ENCODE measurements at places on chromosomes 13 and 19.

GRCh38 chr13:83919775-83920174, 37.5 kb upstream of the SLITRK1 start:
- no peak for DNase-seq

- DNase-seq: peak; percentile 71
Measured at GRCh38 chr13:21615427-21615826, 11.5 kb upstream of the MICU2 start.

- DNase-seq: peak; percentile 47
Measured at GRCh38 chr13:99501848-99502301, 603 bp downstream of the TM9SF2 start.

DNA sequence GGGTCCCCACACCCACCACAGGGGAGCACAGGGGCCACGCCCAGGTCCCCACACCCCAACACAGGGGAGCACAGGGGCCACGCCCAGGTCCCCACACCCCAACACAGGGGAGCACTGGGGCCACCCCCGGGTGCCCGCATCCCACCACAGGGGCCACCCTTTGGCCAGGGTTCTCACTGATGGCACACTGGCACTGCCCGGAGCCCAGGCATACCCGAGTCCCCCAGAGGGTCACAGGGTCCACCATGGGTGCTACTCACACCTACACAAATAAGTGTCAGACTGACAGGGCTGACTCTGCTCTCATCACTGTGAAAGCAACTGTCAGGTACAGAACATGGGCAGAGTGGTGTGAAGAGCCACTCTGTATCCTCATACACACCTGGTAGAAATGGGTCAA, 98.8 kb downstream of the TUBGCP3 start:
- DNase-seq: no peak

DNA sequence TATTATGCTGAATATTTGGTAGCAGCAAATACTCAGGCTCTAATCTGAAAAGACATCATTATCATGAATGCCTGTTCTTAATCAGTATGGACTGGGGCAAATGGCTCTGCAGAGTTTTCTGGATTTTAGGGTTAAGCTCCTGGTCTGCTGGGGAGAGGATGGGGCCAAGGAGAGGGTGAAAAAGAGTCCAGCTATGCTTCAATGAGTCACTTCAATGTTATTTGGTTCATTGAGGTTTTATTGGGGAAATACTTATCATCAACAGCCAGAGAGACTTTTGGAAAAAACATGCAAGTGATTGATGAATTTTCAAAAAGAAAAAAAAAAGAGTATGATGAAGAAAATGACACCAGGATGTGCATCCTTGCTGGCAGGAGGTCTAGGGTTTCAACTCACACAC, 278.3 kb downstream of the UQCRFS1 start:
- no peak for DNase-seq

GRCh38 chr19:29676586-29676985, 11.3 kb downstream of the PLEKHF1 start:
- DNase-seq: no peak

GRCh38 chr13:36190771-36191170, 23.6 kb downstream of the SOHLH2 start:
- no peak for DNase-seq

DNA sequence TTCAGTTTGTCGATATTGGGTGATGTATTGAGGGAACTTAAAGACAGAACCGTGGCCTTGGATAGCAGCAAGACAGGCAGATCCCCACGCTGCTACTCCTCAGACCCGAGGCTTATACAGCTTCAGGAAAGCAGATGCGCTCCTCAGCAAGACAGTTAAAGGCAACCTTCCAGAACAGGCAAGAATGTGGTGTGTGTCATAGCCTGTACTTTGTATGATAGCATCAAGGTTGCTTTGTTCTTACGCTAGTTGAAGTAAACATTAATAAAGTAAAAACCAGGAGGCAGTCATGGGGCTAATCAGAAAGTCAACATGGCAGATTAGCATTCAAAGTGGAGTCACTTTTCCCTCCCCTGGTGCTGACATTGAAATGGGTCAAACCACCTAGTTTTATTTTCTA, 473.2 kb downstream of the DCT start:
- DNase-seq: no peak

DNA sequence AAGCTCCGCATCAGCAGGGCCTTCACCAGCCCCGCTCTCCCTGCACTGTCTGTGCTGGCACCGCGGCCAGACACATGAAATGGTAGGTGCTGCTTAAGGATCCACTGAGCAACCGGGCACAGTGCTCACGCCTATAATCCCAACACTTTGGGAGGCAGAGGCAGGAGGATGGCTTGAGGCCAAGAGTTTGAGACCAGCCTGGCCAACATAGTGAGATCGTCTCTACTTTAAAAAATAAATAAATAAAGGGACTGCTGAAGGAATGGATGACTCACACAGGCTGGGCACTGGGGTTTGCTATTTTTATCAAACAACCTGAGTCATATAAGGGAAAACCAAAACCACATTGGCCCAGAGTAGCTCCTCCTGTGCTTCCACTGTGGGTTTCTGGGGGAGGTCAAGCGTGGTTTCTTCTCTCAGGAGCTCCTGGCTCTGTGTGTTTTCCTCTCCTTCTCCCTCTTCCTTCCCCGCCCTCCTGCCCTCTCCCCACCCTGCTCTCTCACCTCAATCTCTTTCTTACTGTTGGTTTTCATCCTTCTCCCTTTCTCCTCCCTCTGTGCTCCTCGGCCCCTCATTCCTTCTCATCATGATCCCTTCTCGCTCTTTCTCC, 21.3 kb downstream of the VRK3 start:
- DNase-seq: peak; percentile 78

DNA sequence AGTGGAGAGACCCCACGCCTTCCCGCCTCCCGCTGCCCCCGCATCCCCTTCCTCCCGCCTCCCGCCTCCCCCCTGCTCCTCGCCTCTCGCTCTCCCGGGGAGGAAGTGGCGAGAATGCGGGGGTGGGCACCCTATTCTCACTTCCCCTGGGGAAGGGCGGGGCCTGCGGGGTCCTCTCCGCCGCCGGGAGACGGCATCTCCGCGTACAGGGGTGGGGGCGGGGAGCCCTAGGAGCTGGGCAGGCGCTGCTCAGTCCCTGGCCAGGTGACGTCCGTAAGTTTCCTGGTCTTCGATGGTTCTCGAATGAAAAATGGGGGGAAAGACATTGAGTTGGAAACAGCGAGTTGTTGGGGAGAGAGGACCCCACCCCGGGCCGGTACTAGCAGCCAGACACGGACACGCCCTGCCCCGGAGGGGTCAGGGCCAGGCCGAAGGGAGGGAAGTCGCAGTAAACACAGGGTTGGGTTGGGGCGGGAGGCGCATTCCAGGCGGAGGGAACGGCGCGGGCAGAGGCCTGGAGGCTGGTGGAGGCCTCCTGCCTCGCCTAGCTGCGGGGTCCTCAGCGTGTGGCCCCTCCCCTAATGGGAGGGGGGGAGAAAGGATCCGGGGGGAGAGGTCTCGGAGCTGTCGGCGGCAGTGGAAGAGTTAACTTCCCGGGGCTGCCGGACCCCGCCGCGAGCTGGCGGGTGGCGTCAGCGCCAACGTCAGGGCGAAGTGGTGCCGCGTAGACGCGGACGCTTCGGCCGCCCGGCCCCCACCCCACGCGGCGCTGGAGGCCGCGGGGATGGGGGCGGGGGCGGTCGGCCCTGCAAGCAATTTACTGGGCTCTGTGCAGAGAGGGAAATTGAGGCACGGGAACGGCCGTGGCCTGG, 10.4 kb upstream of the JUND start:
- peak; percentile 89 for DNase-seq

DNA sequence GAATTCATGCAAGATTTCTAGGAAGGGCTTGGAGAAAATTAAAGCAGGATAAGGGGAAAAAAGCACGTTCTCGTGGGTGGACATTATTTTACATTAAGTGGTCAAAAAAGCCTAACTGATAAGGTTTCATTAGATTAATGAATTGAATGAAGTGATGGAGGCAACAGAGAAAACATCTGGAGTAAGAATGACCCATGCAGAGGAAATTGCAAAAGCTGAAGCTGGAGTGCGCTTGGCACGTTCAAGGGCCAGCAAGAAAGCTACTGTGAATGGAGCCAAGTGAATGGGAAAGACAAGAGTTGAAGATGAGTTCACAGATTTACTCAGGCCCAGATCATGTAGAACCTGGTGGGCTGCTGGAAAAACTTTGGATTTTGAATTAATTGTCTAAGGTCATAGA, 777.9 kb downstream of the DACH1 start:
- no peak for DNase-seq

DNA sequence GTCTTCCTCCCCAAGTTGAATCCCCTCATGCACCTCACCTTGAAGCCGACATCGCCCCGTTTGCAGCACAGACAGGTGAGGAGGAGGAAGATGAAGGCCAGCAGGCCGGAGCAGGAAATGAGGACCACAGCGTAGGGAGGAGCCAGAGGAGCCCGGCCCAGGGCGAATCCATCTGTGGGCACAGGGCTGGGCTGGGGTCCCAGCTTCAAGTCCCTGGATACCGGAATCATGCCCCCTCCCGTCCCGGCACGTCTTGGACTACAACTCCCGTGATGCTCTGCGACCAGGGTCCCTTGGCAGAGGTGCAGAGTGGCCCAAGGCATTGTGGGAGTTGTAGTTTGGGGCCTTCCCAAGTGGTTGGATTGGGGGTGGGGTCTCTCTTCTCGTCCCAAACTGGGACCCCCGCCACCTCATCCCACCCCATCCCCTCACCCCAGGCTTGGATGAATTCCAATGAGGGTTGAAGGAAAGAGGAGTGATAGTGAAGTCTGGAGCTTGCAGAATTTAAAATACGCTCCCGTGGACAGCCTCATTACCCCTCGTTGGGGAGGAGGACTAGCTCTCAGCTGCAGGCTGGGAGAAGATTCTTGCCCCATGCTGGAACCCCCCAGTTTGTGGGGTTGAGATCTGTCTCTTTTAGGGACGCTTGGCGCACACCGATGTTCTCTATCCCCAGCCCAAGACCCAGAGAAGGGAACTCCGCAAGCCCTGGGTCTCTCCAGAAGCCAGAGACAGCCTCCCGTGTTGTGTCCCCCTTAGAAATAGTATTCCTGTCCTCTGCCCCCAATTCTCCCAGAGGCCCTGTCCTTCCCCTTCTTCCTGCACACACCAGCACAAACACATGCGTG, 990 bp downstream of the LMTK3 start:
- DNase-seq: peak; percentile 80

DNA sequence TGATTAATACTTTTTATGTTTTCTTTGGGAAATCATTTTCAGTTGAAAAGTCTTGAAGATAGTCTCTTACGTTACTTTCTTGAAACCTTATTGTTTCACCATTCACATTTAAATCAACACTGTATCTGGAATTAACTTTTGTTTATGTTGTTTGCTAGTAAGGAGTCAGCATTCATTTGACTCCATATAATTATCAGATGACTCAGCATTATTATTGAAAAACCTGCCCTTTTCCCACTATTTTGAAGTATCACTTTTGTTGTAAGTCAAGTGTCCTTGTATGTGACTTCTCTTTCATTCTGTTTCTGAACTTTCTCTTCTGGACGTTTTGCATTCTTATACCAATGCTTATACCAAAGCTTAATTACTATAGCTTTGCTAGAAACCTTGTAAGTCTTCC, 186.1 kb upstream of the KLF12 start:
- DNase-seq: no peak

DNA sequence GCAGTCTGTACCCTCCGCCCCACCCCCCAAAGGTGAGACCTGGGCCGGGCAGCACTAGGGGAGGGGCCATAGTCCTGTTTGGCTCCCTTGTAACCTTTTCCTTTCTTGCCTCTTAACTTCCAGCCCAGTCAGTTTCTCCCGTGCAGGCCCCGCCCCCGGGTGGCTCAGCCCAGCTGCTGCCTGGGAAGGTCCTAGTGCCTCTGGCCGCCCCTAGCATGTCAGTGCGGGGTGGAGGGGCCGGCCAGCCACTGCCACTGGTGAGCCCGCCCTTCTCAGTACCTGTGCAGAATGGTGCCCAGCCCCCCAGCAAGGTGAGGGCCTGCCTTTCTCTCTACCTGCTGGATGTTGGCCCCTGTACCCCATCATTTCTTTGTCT, 10.5 kb upstream of the PRR19 start:
- no peak for DNase-seq

- no peak for DNase-seq
Measured at GRCh38 chr13:80173224-80173623, 167.7 kb downstream of the SPRY2 start.

GRCh38 chr13:106609116-106609515, 41.2 kb upstream of the ARGLU1 start:
- no peak for DNase-seq

- no peak for DNase-seq
Measured at GRCh38 chr13:77489566-77490337, 45.8 kb upstream of the SCEL start.

GRCh38 chr13:75910591-75910990, 274.5 kb downstream of the LMO7 start:
- DNase-seq: no peak

DNA sequence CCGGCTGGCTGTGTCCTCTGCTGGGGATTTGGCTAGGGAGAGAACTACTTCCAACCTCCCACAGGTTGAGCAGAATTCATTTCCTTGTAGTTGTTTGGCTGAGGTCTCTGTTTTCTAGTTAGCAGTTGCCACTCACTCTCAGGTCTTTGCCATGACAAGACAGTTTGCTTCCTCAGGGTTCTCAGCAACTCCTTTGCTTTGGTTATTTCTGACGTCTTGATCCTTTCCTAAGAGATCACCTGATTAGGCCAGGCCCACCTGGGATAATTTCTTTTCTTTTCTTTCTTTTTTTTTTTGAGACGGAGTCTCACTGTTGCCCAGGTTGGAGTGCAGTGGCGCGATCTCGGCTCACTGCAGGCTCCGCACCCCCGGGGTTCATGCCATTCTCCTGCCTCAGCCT, 9.4 kb upstream of the CACNG8 start:
- DNase-seq: no peak

GRCh38 chr19:6730153-6730804, 7.1 kb downstream of the GPR108 start:
- DNase-seq: peak; percentile 96

- DNase-seq: peak; percentile 57
Measured at GRCh38 chr19:18895038-18895823, 727 bp downstream of the CERS1 start.

DNA sequence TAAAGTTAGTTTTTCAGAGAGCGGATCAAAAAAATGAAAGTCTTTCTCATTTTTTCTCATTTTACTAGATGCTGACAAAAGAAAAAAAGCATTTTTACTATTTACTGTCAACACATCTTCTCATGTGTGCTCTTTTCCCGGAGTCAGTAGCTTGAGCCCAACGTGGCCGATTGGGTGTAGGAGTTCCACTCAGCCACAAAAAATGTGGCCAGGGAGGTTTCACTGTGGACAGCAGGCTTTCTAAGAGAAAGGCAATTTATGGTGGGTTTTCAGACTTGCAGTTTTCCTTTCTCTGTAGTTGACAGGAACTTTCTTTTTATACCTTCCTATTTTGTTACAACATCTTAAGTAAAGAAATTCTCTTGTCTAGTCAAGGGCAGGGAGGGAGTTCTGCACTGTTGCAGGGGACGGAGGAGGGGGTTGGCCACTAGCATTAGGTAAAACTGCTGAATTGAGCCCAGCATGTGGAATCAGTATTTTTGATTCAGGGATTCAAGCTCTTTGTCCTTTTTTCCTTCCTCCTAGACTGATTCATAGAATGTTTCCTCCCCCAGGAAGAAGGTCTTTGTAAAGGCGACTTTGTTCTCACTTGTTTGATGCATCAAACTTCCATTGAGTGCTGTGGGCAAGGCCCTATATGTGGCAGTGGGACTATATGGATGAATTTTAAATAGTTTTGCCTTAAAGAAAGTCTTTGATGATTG, 123.1 kb downstream of the B3GLCT start:
- no peak for DNase-seq

GRCh38 chr13:20461860-20462532, 63.7 kb downstream of the CRYL1 start:
- no peak for DNase-seq
